ENCODE measurements at places on chromosomes 2 and 18. TPM values are rescaled to one million over a fixed set of nuclear protein-coding genes. Genes with fewer than 3 reads are reported as not detected.

DNA sequence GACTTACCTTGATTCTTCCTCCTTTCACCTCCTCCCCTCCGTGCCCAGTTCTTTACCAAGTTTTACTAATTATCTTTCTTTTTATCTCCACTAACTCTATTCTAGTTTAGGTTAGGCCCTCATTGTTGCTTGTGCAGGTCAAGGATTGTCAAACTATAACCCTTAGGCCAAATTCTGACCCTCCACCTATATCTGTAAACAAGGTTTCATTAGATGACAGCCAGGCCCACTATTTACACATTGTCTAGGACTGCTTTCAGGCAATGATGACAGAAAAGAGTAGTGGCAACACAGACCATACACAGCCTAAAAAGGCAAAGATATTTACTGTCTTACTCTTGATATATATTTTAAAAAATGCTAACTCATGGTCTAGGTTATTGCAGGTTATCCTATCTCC lies 212.0 kb downstream of the RAD51AP2 start:
- DNase-seq, result no peak

DNA sequence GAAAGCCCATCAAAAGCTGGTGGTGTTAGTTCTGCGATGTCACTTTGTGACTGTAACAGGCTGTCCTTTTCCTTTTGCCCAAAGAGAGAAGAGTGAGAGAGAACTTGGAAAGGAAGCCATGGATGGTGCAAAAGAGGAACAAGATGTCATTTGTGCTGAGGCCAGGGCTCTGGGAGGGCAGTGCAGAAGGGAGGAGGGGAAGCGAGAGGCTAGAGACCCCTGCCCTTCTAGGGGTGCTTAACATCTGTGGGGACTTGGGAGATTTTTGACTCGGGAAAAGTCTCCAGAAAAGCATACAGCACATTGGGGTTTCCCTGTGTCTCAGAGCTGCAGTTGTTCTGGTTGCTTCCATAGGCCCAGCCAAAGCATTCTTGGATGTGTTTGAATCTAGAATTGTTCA lies 49.6 kb downstream of the ZBTB7C start:
- DNase-seq, result no peak

DNA sequence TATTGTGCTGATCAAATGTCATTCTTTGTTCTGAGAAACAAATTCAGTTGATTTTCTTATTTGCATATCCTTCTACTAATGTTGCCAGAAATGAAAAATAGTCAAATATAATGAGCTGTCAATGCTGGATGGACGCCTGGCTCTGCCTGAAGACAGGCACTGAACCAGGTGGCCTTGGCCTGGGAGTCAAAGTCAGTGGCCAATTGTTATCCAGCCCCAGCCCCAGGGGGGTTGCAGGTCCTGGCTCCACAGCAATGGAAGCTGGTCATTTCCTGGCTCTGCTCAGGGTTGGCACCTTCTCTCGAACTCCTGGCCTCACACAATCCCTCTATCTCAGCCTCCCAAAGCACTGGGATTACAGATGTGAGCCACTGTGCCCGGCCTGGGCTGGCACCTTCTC lies 176.8 kb upstream of the GLI2 start:
- no peak for DNase-seq

DNA sequence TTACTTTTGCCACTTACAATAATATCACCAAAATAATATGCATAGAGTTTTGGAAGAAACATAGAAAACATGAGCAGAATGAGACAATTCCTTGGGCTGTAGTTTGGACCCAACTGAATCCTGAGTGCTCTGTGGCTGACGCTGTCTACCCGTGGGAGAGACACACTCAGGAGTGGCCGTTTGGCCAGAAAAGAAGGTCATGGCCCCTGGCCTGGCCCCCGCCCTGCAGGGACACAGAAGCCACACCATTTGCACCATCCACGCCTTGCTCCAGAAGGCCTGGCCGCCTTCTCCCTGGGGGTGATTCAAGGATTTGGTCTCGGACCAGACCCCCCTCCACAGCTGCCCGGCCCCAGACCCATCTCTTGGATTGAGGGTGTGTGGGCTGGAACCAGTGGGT lies 6.4 kb upstream of the D2HGDH start:
- no peak for DNase-seq

DNA sequence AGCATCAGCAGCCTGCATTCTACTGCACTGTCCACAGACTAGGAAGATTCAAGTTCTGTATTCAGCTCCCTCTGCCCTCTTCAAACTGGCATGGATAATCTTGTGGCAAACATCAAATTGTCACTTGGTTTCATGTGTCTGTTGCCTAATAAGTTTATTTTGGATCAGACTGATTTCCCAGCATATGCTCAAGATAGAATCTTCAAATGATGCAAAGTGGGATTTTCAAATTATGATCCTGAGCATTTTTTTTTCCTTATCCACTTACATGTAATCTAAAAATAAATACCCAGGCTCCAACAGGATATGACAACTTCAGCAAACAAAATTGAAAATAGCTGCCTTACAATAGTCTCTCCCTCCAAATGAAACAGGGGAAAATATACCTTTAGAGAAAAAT lies 160.9 kb upstream of the VRK2 start:
- no peak for DNase-seq

OLA1 gene
- total RNA-seq, result 64.3 TPM

DNAJB2 gene
- total RNA-seq, result 49.0 TPM

CXCR1 gene
- total RNA-seq, result 1.4 TPM

TDRD15 gene
- total RNA-seq, result not detected

Measured in activated CD8-positive, alpha-beta memory T cell treated with anti-CD3 and anti-CD28 coated beads, Interleukin-2, amount 10 ng/mL, durations not matched to agents 7 days and 5 days (primary cell).